ENCODE measurements at places on chromosomes 12 and 14.

GRCh38 chr14:75831455-75831854 lies 150.3 kb downstream of the TGFB3 start:
- no peak for DNase-seq

DNA sequence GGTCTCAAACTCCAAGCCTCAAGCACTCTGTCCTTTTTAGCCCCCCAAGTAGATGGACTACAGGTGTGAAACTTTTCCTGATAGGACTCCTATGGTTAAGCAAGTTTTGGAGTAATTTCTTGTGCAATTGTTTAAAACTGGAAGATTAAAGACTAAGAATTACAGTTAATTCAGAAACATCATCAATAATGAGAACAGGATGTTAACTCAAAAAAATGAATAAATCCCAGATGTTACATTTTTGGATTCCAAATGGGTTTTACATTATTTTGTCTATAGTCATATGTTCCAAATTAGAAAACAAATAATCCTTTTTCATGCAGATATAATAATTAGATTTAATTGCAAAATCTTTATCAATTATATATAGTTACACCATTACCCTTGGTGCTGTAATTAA lies 24.4 kb upstream of the KITLG start:
- DNase-seq = no peak

- peak; percentile 91 for DNase-seq
Observed at GRCh38 chr12:31732926-31733548, 4.2 kb upstream of the AMN1 start.

- no peak for DNase-seq
Observed at GRCh38 chr14:104875811-104876210, 10.7 kb downstream of the CEP170B start.

- no peak for DNase-seq
Observed at GRCh38 chr12:133081159-133081780, 547 bp downstream of the ZNF140 start.

- DNase-seq = no peak
Observed at GRCh38 chr12:8985213-8985754, 4.1 kb upstream of the KLRG1 start.

DNA sequence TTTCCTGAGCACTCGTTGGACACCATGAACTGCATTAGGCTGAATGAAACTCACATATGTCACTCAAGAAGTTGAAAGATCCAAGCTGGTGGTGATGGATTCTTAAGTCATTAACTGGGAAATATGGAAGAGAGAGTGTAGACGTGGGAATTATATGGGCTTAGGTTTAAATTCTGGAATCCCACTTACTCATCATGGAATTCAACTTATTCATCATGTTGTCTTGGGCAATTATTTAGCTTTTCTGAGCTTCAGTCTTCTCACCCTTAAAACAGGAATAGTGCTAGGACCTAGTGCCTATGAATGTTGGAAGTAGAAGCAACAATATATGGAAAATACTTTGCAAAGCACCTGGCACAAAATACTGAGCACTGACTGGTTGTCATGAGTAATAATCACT lies 292.4 kb upstream of the TBX3 start:
- DNase-seq = no peak

DNA sequence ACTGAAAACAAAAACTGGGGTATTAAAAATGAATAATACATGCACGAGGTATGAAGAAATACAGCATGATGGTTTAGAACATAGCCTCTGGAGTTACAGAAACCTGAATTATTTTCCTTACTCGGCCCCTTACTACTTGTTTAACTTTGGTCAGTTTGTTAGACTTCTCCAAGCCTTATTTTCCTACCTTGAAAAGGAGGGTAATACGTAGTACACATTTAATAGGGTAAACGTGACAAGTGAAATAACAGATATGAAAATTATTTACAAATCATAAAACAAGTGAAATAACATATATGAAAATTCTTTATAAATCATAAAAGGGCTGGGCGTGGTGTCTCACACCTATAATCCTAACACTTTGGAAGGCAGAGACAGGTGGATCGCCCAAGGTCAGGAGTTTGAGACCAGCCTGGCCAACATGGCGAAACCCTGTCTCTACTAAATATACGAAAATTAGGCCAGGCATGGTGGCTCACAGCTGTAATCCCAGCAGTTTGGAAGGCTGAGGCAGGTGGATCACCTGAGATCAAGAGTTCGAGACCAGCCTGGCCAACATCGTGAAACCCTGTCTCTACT lies 11.4 kb upstream of the PKP2 start:
- DNase-seq = no peak

- no peak for DNase-seq
Observed at GRCh38 chr14:82070040-82070439, 536.4 kb upstream of the SEL1L start.

DNA sequence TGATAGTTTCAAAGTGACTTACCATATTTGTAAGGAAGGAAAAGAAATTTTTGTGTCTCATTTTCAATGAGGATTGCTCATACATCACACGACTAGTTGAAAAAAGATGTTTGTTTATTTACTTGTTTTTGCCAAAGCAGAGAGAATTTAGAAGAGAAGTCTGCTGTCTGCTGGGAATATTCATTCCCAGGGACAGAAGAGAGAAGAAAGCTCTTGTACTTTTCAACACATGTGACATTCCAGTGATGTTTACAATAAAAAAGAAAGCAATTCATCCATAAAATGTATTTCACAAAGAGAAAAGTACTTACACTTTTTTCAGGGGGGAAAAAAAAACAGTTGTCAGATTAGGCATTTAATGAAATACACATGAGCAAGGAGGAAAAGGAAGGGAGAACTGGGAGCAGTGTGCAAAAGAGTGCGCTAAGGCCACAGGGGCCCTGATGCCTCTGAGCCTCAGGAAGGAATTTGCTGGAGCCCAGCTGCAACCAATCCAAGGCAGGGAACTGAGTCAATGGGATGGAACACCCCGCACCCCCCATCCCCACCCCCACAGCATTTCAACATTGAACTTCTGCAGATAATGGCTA lies 115.0 kb downstream of the RPAP3 start:
- no peak for DNase-seq

DNA sequence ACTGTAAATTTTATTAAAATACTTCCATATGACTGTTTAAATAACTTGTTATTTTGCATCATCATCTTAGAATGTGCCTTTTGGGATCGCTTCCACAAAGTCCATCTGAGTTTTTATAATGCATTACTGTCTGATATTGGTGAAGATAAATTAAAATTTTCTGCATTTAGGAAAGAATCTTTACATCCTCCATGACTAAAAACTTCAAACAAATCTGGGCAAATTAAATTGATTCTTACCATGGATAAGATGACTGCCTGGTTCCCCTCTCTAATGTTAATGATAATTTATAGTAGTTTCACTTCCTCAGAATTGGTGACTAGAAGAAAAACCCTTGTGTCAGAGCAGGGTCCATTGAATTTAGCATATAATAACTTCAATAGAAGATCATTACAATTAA lies 94.7 kb upstream of the SLC38A4 start:
- no peak for DNase-seq

GRCh38 chr14:67853715-67854114 lies 34.1 kb downstream of the RAD51B start:
- DNase-seq = no peak

Data from RCC 7860 (cell line).